ENCODE measurements at places on chromosomes 5 and 9. TPM values are rescaled to one million over a fixed set of nuclear protein-coding genes. Genes with fewer than 3 reads are reported as not detected.

The SLC23A1 gene
- not detected for total RNA-seq

The PCDHGA3 gene
- 12.1 TPM for total RNA-seq

The SLC4A9 gene
- not detected for total RNA-seq

The ACTBL2 gene
- total RNA-seq: not detected

The AK8 gene
- 0.42 TPM for total RNA-seq

The IFNA4 gene
- total RNA-seq: not detected

The ISL1 gene
- total RNA-seq: not detected

The GFRA3 gene
- 0.72 TPM for total RNA-seq

The STOM gene
- total RNA-seq: 153 TPM

The FAM78A gene
- total RNA-seq: 69.1 TPM

The MAST4 gene
- 51.5 TPM for total RNA-seq

The BNC2 gene
- 6.3 TPM for total RNA-seq

All from left ventricle myocardium superior (tissue), 1 donor.